ENCODE measurements at places on chromosomes 13 and 19. TPM values are rescaled to one million over a fixed set of nuclear protein-coding genes. Genes with fewer than 3 reads are reported as not detected.
A peak's percentile ranks its signal among the peaks of the same experiment; 100 is the strongest.

GRCh38 chr13:112782429-112783010 lies 92.7 kb downstream of the ATP11A start:
- no peak for DNase-seq

- DNase-seq = no peak
Observed at GRCh38 chr13:96575423-96576320, 418.6 kb downstream of the OXGR1 start.

DNA sequence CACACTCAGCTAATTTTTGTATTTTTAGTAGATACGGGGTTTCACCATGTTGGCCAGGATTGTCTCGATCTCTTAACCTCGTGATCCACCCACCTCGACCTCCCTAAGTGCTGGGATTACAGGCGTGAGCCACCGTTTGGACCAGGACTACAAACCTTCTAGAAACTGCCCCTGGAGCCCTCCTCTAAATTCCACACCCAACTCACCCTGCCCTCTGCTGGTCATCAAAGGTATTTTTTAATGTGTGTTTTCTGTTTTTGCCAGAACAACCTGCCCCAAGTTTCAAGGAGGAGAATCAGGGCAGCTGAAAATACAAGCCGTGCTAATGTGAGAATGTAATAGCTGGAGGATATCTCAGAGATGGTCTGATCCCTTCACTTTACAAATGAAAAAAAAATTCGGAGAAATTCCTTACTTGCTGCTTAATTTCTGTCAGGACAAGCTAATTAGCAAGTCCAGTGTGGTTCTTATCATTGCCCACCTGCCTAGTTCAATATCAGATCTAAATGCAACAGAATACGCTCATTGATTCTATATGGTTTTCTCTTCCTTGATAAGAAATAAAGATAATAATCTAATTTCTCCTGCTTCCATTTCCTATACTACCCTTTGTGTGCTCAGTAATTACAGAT lies 4.1 kb downstream of the ATP8A2 start:
- peak; percentile 45 for DNase-seq

DNA sequence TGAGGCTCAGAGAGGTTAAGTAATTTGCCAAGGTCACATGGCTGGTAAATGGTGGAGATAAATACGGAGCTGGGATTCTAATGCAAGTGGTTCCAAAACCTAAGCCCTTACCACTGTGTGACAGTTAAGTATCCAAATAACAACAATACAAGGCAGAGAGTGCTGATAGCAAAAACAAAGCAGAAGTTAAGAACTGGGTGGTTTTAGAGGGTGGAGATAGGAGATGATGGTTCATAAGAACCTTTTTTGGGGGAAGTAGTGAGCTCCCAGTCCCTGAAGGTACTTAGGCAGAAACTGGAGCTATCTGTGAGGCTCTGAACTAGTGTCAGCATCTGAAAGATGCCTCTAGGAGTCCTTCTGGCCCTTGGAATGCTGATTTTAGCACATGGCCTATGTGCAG lies 56.2 kb upstream of the UBE2L5 start:
- DNase-seq = no peak

Gene ARRDC2
- 41.1 TPM for total RNA-seq

DNA sequence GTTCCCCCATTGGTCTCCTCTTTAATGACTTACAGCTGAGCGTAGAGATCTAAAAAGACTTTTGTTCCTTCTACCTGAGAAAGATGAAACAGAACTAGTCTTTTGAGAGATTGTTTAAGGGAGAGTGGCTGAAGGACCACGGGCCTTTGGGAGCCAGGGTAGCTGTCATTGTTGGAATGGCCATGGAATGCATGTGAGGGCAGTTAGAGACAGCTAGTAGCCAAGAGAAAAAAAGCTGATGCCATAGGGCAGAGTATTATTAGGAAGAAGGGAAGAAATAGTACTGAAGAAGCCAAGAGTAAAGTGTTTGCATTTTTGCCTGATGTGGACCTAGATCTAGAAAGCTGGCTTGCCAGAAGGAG lies 5.6 kb downstream of the ZNF507 start:
- no peak for DNase-seq

GRCh38 chr13:33052506-33053280 lies 36.5 kb downstream of the KL start:
- DNase-seq = no peak

Data from dermis microvascular lymphatic vessel endothelial cell (primary cell).